ENCODE measurements at places on chromosomes 2 and 18. TPM values are rescaled to one million over a fixed set of nuclear protein-coding genes. Genes with fewer than 3 reads are reported as not detected.

PRSS56 gene
- total RNA-seq: not detected

CNGA3 gene
- total RNA-seq: under 0.01 TPM

TUBA4B gene
- not detected for total RNA-seq

LYPD6B gene
- total RNA-seq: not detected

SERPINB13 gene
- not detected for total RNA-seq

SP140L gene
- 12.1 TPM for total RNA-seq

CCDC74B gene
- total RNA-seq: 2.2 TPM

TMEM169 gene
- 0.37 TPM for total RNA-seq

MAP2 gene
- 0.78 TPM for total RNA-seq

DYNAP gene
- not detected for total RNA-seq

GCFC2 gene
- total RNA-seq: 19.7 TPM

RGPD4 gene
- not detected for total RNA-seq

SFXN5 gene
- total RNA-seq: 8.4 TPM

DSG1 gene
- total RNA-seq: not detected

NDUFB3 gene
- total RNA-seq: 45.5 TPM

CREG2 gene
- 0.78 TPM for total RNA-seq

KIF5C gene
- 0.20 TPM for total RNA-seq

ACVR1C gene
- not detected for total RNA-seq

IMPA2 gene
- total RNA-seq: 25.4 TPM

ELOA2 gene
- not detected for total RNA-seq

LTBP1 gene
- total RNA-seq: 340 TPM

TNFRSF11A gene
- under 0.01 TPM for total RNA-seq

C1GALT1C1L gene
- total RNA-seq: 0.78 TPM

PID1 gene
- total RNA-seq: 18.2 TPM

ACKR3 gene
- total RNA-seq: 1.2 TPM

MARS2 gene
- 7.4 TPM for total RNA-seq

PROKR1 gene
- total RNA-seq: not detected

ATP6V1C2 gene
- under 0.01 TPM for total RNA-seq

PRKCE gene
- total RNA-seq: 11.8 TPM

SKOR2 gene
- not detected for total RNA-seq

FAM110C gene
- total RNA-seq: not detected

REG1B gene
- not detected for total RNA-seq

CTAGE1 gene
- not detected for total RNA-seq

MYO7B gene
- total RNA-seq: 0.37 TPM

SELENOI gene
- 20.2 TPM for total RNA-seq

TEKT4 gene
- not detected for total RNA-seq

THSD7B gene
- not detected for total RNA-seq

PLCD4 gene
- total RNA-seq: 2.2 TPM

YPEL5 gene
- total RNA-seq: 34.2 TPM

LOXL3 gene
- 2.2 TPM for total RNA-seq

EVA1A gene
- 18.2 TPM for total RNA-seq

WDR54 gene
- 76.4 TPM for total RNA-seq

RBMS1 gene
- total RNA-seq: 136 TPM

PJVK gene
- 0.73 TPM for total RNA-seq

ANKRD30B gene
- total RNA-seq: not detected

UGT1A8 gene
- total RNA-seq: not detected

GLI2 gene
- 2.6 TPM for total RNA-seq

HOXD4 gene
- 2.0 TPM for total RNA-seq

CHRNA1 gene
- total RNA-seq: under 0.01 TPM

LYG1 gene
- total RNA-seq: 0.20 TPM

NR4A2 gene
- 0.39 TPM for total RNA-seq

USP34 gene
- total RNA-seq: 131 TPM

CCL20 gene
- 1.2 TPM for total RNA-seq

PROM2 gene
- 0.20 TPM for total RNA-seq
